ENCODE measurements at places on chromosomes 13 and 19.

DNA sequence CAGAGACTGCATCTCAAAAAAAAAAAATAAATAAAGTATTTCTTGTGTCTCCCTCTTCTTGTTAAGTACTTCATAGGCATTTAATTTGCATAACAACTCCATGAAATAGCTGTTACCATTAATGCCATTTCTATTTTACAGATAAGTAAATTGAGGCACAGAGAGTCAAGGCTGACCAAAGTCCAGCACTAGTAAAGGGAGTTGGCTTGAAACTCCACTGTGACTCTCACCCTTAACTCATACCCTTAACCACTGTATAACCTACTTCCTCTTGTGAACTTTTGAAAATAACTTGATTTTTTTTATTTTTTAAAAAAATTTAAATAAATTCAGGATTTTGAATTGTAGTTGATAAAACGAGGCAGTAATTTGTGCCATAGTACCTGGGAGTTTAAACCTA lies 6.0 kb downstream of the GPATCH1 start:
- no peak for DNase-seq

DNA sequence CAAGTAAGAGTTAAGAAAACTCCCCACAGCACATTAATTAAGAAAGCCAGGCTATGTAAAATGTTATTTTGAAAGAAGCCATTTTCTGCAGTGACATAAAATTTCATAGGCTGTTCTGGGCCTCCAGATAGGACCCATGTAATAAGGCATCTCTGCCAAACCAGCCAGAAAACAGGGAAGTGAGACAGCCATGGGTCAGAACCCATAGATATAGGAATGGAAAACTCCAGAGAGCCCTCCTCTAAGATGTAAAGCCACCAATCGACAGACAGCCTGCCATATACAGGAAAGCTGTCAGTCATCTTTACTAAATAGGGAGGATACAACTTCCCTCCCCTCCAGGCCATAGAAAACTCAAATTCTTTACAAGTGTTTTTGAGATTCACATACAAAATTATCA lies 493.3 kb downstream of the COG6 start:
- no peak for DNase-seq

DNA sequence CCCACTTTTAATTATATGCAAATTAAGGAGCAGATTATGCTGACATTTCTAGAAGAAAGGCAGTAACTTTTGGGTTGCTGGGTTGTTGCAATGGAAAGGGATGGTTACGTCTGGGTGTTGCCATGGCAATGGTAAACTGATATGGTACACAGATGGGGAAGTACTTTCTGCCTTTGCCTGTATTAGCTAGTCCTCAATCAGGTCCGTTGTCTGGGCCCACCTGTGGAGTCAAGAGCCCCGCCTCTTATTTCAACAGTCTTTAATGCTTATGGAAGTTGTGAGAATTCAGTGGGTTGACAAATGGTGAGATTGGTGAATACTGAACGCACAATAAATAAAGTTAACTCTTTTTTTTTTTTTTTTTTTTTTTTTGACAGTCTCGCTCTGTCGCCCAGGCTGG lies 30.6 kb upstream of the DPP9 start:
- DNase-seq = no peak

DNA sequence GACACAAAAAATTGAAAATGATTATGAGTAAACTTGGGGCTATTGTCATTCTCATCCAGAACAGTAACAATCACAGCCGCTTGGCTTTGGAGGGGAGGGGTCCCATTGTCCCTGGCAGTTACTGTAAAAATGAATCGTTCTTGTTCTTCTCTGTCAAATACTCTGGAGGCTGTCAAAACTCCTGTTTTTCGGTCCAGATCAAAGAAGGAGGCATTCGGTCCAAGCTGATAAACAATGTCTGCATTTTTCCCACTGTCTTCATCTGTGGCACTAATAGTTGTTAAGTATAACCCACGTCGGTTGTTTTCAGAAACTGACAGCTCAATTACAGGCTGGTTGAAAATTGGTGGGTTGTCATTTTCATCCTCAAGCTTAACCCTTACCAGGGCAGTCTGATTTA lies 3.4 kb downstream of the PCDH9 start:
- DNase-seq = no peak

GRCh38 chr19:2683430-2684003 lies 19.0 kb downstream of the GNG7 start:
- no peak for DNase-seq
